NB4 (cell line): ENCODE measurements at places on chromosomes 6 and 20.

- DNase-seq: no peak
Measured at GRCh38 chr20:2316847-2317495, 21.2 kb downstream of the TGM3 start.

DNA sequence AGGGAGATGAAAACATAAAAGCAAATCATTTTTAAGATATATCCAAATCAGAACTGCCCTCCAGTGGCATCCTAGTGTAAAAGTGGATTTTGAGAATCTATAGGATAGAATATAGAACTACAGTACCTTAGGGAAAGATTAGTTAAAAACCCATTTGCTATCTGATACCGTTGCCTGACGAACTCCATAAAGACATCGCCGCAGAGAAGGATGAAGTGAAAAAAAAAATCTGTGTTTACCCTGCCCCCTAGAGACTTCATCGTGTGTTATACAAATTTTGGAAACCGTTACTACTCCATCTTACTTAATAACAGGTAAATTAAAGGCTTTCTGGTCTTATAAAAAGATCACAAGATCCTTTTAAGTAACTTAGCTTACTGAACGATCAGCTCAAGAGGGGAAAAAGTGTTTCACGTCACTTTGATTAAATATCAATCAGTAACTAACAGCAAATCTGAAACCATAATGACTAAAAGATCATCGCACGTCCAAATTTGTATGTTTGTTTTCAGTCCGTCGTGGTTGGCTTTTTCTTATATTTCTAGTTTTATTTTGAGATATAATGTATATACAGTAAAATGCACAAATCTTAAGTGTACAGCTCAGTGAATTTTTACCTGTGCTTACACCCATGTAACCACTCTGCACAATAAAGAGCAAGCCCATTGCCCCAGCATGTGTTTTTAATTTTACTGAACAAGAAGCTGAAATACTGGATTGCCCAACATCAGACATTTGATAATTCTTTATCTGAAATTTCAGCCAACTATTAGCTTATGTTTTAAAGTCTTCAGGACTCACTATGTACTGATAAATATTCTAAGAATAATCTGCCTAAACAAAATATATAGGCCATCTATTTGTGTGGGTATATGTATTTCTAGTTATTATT is 881 bp upstream of the MCM3 start:
- DNase-seq: peak; percentile 55

DNA sequence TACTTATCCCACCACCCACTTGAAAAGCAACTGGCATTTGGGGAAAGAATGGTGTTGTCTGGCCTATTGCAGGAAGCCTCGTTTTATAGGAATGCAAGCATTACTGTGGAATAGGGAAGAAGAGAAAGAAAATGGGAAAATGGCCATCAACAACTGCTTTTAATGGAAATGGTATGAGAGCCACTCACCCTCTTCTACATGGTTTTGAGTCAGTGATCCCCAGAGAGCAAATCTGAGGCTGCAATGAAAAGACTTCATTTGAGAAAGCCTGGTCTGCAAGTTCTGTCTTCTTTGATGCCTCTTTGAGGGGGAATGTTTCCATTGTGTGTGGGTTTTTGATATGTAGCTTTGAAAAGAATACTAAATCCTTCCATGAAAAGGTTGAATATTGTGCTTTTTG is 172.3 kb upstream of the HDDC2 start:
- DNase-seq: no peak

- peak; percentile 21 for DNase-seq
Measured at GRCh38 chr6:117829594-117830319, 77.3 kb upstream of the SLC35F1 start.

DNA sequence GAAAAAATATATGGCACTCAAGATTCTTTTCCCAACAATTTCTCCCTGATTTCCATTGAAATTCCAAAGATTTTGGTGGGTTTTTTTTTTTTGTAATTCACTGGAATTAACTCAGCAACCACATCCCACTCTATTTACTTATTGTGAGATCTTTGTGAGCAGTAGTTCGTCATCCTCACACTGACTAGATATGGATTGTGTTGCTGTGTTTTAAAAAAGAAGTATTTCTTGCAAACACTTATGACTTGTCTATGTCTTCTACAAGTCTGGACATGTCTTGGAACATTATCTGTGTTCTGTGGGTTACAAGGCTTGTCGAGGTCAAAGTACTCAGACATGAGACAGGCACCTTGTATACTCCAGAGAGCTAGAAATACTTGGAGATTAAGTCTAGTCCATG is 7.3 kb upstream of the TENT5A start:
- DNase-seq: peak; percentile 38

- DNase-seq: no peak
Measured at GRCh38 chr6:130409418-130410100, 43.7 kb downstream of the TMEM200A start.
